ENCODE measurements at places on chromosomes 3 and 15.

- no peak for DNase-seq
Observed at GRCh38 chr3:188711881-188712247, 459.9 kb upstream of the TPRG1 start.

DNA sequence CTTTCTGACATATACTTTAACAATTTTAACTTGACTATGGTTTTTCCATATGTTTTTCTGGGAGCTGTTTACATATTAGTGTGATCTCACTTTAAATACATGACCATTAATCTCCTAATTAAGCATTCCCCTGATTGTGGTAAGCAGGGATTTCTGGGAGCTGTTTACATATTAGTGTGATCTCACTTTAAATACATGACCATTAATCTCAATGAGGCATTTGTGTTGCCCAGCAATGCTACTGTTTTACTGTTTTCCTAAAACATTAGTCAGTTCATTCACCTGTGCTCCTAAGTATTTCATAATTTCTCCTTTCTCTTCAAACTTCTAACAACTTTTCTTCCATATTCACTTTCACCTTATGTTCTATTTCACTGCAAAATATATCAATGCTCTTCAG, 3.6 kb upstream of the GRAMD1C start:
- no peak for DNase-seq

DNA sequence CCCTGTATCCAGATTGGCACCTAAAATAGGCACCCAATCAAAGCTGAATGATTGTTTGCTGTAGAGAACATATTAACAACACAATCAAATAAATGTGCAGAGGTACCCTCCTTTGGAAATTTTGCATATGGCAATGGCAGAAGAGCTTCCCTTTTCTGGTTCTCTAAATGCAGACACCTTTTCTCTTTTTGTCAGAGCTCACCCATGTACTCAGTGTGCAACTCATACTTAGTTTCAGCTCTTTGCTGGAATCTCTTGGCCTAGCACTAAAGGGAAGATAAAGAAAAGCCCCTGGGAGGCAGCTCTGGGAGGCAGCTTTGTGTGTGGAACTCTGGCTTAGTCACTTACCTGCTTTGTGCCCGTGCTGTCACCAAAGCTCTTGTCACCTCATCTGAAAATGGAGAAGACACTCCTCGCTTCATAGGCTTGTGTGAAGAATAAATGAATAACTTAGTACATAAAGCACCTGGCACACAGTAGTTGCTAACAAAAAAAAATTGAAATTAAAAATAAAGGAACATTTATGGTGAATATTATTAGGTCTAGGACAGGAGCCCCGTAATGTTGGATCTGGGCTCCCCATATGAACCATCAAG, 28.8 kb downstream of the ST6GAL1 start:
- DNase-seq, result no peak

GRCh38 chr3:127426444-127427153, 138.8 kb upstream of the PRR20G start:
- no peak for DNase-seq

GRCh38 chr3:121155028-121155427, 247.0 kb downstream of the STXBP5L start:
- peak; percentile 0 for DNase-seq

Data from A673 (cell line).